ENCODE measurements at places on chromosomes 7 and 10.

- DNase-seq, result no peak
Observed at GRCh38 chr7:3917436-3917835, 616.4 kb downstream of the SDK1 start.

- no peak for DNase-seq
Observed at GRCh38 chr7:17815318-17815717, 125.0 kb downstream of the SNX13 start.

GRCh38 chr10:91313796-91314485 lies 93.5 kb downstream of the PCGF5 start:
- DNase-seq, result peak; percentile 9

DNA sequence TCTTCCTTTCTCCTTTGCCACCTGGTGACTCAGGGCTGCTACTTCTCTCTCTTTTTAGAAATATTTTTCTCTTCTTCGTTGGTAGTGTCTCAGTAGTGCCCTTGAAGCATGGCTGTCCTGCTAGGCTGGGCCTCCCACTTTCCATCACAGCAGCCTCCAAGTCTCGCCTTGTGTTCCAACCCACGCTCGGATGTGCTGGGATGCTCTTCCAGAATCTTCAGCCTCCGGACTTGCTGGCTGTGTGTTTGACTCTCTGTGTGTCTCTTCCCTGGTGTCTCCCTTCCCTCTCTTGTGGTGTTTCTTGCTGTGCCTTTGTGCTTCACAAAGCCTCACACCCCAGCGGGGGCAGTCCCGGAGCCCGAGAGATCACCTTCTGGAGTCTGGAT lies 100.5 kb downstream of the INPP5A start:
- no peak for DNase-seq

- DNase-seq, result no peak
Observed at GRCh38 chr7:18049262-18049661, 21.6 kb upstream of the PRPS1L1 start.

GRCh38 chr7:2296832-2297231 lies 17.4 kb downstream of the SNX8 start:
- no peak for DNase-seq

GRCh38 chr7:359226-359765 lies 69.3 kb downstream of the FOXL3 start:
- no peak for DNase-seq

GRCh38 chr10:132304756-132305509 lies 2.8 kb downstream of the STK32C start:
- DNase-seq, result no peak

GRCh38 chr7:128886391-128887168 lies 23.9 kb downstream of the ATP6V1F start:
- DNase-seq, result no peak

GRCh38 chr10:31426401-31426800 lies 107.4 kb downstream of the ZEB1 start:
- no peak for DNase-seq

- no peak for DNase-seq
Observed at GRCh38 chr7:106270122-106270977, 14.4 kb downstream of the NAMPT start.

GRCh38 chr10:69736886-69737641 lies 64.6 kb upstream of the COL13A1 start:
- no peak for DNase-seq

Data from stimulated activated CD4-positive, alpha-beta T cell treated with anti-CD3 and anti-CD28 coated beads, Interleukin-15, amount 100 ng/mL, for 24 hours (primary cell).